ENCODE measurements at places on chromosomes 7 and 10.

DNA sequence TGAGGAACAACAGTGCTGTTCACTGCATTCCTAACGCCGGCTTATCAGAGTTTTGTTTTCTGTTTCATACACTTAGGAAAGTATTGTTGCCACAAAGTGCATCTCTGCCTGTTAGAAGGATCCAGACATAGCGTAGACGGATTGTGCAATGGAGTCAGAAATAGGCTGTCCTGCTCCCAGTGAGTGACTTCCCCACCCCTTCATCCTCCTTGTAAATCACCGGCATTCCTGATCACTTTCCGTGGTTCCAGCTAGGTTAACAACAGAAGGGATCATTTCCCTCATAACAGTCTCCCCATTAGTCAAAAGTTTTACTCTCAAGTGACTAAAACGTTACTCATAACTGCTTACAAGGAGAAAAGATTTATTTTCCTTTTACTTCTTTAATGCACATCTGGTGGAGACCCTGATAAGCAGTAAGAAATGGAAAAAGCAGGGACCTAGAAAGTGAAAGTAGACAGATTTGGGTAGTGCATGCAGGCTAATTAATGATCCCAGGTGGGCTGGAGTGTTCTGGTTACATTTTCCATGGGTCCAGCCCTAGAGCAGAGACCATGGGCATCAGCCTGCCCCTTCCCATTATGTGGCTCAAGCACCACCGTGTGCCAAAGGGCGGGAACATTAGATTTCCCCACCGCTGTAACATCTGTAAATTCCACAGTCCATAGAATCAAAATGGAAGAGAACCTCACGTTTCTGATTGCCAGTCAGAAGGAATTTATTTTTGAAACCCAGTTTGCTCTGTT is 395.1 kb upstream of the GALNT17 start:
- DNase-seq: peak; percentile 69

DNA sequence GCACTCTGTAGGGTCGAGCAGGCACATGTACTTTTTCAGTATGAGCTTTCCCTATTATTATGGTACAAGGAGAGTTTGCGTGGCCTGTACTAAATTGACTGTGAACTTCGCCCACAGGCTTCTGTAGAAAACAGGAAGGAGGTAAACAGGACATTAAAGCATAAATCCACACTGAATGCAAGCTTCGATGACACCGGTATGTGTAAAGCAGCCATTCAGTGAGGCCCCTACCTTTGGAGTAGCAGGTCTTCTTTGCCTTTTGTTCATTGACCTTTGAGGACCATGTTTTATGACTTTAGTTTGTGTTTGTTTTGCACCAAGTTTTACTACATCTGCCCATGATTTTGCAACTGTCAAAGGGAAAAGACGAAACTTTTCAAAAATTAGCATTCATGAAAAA is 14.5 kb downstream of the MKI67 start:
- no peak for DNase-seq

- DNase-seq: no peak
These were observed 20.9 kb downstream of the FOXK1 start for GRCh38 chr7:4702961-4703512.

GRCh38 chr7:140609646-140610045 is 31.0 kb downstream of the DENND2A start:
- no peak for DNase-seq

GRCh38 chr7:159210581-159211235 is 66.0 kb upstream of the VIPR2 start:
- DNase-seq: no peak

DNA sequence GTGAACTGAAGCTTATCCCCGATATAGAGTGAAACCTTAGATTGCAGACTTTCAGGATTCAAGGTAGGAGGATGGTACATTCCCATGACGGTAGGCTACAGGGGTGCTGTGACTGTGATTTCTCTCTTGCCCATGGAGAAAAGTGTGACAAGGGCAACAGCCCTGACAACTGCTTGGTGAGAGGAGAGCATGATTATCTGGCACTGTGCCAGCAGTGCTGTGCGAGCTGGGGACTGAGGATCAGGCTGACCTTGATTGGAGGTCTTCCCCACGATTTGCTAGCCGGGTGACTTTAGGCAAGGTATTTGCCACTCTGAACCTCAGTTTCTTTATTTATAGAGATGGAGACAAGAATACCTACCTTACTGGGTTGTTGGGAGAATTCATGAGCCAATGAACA is 229.5 kb downstream of the PTEN start:
- DNase-seq: no peak

- DNase-seq: no peak
These were observed 28.8 kb downstream of the TMEM120A start for GRCh38 chr7:75965617-75966016.

GRCh38 chr10:132111871-132112341 is 46.2 kb downstream of the JAKMIP3 start:
- DNase-seq: no peak

GRCh38 chr7:144513334-144513733 is 109.8 kb upstream of the NOBOX start:
- no peak for DNase-seq

DNA sequence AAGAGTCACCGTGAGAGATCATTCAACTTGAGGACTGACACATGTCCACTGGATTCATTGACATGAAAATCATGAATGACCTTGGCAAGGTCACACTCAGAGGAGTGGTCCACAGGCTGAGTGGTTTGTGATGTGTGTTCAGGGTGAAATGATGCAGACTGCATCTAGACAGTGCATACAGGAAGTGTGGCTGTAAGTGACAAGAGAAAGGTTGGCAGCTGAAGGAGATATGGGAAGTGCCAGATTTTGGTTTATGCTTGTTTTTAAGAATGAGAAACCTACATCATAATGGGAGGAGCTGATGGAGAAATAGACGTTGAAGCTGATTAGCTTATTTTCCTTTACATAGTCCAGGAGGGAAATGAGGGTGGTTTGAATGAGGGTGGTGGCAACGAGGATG is 64.8 kb upstream of the VIPR2 start:
- no peak for DNase-seq

DNA sequence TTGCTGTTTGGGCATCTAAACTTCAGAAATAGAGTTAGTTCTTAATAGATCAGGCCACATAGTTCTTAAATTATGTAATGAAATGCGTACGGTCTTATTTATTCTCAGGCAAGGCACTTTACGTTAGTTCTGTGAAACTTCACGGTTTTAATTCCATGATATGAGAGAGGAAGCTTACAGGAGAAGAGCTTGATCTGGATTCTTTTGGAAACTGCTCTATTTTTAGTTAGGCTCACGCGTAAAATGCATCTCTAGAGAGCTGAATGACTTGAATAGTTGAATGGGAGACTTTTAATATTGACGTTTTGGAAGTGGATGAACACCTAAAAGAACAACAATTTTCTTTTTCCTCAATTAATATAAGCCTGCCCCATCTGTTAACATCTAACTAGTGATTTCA is 71.1 kb downstream of the PRKG1 start:
- no peak for DNase-seq

DNA sequence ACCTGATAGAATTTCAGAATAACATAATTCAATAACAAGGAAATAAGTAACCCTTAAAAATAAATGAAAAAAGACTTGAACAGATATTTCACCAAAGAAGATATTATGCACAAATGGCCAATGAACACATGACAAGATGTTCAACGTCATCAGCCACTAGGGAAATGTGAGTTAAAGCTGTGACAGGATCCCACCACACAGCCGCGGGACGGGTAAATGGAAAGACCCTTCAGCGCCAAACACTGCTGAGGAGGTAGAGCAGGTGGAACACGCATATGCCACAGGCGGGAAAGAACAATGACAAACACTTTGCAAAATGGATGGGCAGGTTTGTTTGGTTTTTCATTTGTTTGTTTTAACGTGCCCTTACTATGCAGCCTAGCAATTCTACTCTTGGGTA is 86.1 kb upstream of the RNF32 start:
- no peak for DNase-seq

- no peak for DNase-seq
These were observed 38.6 kb upstream of the NCAPG2 start for GRCh38 chr7:158743219-158743618.

DNA sequence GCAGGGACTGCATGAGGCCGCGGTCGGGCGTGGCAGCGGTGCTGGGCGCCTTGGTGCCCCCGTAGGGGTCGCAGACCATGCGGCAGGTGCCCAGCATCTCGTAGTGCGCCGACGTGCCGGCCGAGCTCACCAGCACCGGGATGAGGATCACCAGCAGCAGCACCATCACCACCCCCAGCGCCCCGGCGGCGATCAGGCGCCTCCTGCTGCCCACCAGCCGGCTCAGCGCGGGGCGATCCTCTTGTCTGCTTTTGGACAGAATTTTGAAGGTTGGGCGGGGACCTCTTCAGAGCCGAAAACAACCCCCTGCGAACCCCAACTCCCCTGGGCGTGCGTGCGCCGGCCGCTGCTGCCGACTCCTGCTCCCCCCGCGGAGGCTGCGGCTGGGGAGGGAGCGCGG is 779 bp downstream of the C1QL3 start:
- no peak for DNase-seq
